Stimulated activated CD4-positive, alpha-beta T cell treated with anti-CD3 and anti-CD28 coated beads, TNF-alpha, amount 100 ng/mL, for 4 hours (primary cell): ENCODE measurements at places on chromosomes 3 and 15.

- DNase-seq = no peak
These were observed 419.7 kb downstream of the ZNF385D start for GRCh38 chr3:21331321-21331720.

DNA sequence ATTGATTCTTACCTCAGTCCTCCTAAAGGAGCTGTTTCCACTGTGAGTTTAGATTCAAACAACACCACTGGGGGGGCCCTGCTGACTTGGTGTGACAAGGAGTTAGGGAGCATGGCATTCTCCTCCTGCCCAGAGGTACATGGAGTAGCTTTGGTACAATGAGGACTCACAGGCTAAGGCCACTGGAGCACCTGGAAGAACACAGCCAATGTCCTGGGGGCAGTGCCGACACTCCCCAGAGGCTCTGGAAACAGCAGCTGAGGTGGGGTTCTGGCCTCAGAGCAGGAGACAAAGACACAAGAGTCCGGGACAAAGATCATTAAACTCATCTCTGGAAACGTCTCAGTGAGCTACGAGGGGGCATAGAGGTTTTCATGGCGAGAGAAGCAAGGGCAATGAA lies 69.7 kb upstream of the POMGNT2 start:
- DNase-seq = no peak

GRCh38 chr3:4724051-4724629 lies 231.0 kb downstream of the ITPR1 start:
- no peak for DNase-seq

DNA sequence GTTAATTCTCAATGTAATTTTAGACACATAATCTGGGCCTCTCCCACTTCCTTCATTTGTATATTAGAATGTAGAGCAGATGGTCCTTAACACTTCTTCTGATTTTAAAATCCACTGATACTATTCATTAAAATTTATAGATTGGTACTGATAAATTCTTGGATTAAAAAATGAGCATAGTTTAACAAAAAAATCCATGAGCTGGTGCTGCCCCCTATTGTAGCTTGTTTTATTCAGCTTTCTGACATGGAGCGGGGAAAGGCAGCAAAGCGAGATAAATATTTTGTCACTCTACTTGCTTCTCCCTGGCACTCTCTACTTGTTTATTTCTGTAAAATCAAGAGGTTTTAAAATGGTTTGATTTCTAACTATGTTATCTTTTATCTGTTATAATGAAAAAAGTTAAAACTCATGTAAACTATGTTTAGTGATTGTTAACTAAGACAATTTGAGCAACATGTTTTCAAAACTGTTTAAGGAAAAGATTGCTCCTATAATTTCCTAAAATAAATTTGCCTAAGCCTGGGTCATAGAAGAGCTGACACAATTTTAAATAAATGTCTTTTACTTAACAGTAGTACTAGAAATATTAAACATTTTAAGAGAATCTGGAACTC lies 26.5 kb upstream of the PLOD2 start:
- no peak for DNase-seq

DNA sequence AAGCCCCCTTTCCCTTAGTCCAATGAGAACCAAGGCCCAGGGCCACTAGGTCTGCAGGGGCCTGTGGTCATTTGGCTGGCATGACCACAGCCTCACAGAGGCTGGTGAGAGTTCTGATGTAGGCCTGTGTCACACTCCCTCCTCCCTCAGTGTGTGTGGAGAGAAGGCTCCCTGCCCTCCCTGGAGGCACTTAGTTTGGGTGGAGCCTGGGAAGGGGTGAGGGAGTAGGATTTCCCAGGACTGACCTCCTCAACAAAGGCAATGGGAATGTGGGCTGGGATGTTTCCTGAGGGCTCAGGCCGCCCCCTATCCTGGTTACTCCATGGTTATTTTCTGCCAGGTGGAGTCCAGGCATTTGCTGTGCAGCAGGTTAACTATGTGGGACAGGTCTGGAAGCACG lies 7.6 kb downstream of the TEX264 start:
- DNase-seq = no peak

DNA sequence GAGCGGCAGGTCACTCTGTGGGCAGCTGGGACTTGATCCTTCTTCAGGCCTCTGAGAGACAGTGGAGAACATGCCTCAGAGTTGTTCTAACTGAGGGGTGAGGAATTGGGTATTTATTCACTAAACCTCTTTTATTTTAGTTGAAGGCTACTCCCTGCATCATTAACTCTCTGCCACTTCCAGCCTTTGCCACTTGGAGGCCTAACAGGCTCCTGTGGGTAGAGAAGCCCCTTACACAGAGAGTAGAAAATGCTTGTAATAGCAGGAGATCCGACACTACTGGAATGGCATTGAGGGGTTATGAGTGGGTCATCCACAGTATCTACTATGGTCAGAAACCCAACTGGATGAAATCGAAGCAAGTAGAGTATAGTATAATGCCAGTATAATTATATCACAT lies 81.7 kb downstream of the RYR3 start:
- DNase-seq = no peak

DNA sequence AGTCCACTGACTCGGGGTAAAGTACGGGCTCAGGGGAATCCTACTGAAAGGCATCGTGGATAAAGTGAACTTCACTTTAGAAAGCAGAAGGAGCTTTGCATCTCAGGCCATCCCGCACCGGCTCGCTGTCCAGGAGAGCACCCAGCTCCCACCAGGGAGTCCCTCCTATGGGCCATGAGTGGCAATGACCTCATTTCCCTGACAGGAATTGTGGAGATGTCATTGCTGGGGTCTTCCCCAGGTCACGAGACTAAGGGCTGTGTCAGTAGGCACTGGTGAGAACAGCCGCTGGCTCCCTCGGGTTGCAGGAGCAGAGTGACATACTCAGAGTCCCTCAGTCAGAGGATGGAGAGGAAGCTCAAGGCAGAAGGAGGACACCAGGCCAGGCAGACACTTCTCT lies 97.3 kb downstream of the XXYLT1 start:
- no peak for DNase-seq

- no peak for DNase-seq
These were observed 10.6 kb downstream of the RBMS3 start for GRCh38 chr3:29291260-29291981.

GRCh38 chr3:187223799-187224198 lies 26.5 kb downstream of the RTP1 start:
- no peak for DNase-seq

- no peak for DNase-seq
These were observed 593.9 kb downstream of the PYDC2 start for GRCh38 chr3:192054881-192055280.

GRCh38 chr15:55240125-55240760 lies 43.5 kb upstream of the RSL24D1 start:
- DNase-seq = no peak

GRCh38 chr3:50173685-50174516 lies 17.5 kb upstream of the GNAT1 start:
- DNase-seq = no peak

GRCh38 chr3:161576311-161576710 lies 79.7 kb downstream of the OTOL1 start:
- DNase-seq = no peak

GRCh38 chr3:51083490-51083889 lies 301.6 kb upstream of the MANF start:
- DNase-seq = no peak

GRCh38 chr3:50138266-50139200 lies 16.6 kb upstream of the SEMA3F start:
- no peak for DNase-seq

- no peak for DNase-seq
These were observed 355.0 kb upstream of the CFAP20DC start for GRCh38 chr3:59404851-59405250.

- no peak for DNase-seq
These were observed 90.0 kb downstream of the FBLN2 start for GRCh38 chr3:13638927-13639326.

- DNase-seq = no peak
These were observed 521.8 kb upstream of the CNTN3 start for GRCh38 chr3:75136100-75136897.

- DNase-seq = no peak
These were observed 103.0 kb downstream of the MYLK start for GRCh38 chr3:123781138-123781537.

- no peak for DNase-seq
These were observed 78.5 kb upstream of the ROBO1 start for GRCh38 chr3:79846148-79846933.

GRCh38 chr15:44536302-44536961 lies 515 bp upstream of the EIF3J start:
- no peak for DNase-seq

GRCh38 chr3:119585208-119585607 lies 5.9 kb downstream of the ADPRH start:
- DNase-seq = no peak

DNA sequence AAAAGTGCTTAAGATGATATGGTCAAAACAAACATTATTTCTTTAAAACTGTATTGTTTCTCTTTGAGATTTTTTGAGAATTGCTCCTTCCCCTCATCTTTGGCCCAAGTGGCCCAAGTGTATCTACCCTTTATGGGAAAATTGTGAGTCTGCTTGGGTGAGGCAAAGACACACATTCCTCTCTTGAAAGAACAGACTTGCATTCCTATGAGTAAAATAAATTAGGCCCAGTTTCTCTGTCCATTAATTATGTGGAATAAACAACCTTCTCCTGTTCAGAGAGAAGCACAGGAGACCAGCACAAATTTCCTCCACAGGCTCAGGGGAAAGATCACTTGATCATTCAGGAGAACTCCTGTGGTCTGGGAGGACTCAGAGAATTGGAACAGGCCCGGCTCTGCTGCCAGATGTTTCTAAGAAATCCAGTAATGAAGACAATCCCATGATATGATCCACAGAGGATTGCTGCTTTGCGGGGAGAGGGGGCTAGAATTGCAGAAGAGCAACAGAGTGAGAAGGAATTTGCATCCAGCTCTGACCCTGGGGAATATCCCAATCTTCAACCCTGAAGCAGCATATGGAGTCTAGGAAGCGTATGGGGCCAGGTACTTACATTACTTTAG lies 53.8 kb upstream of the BOC start:
- DNase-seq = no peak

DNA sequence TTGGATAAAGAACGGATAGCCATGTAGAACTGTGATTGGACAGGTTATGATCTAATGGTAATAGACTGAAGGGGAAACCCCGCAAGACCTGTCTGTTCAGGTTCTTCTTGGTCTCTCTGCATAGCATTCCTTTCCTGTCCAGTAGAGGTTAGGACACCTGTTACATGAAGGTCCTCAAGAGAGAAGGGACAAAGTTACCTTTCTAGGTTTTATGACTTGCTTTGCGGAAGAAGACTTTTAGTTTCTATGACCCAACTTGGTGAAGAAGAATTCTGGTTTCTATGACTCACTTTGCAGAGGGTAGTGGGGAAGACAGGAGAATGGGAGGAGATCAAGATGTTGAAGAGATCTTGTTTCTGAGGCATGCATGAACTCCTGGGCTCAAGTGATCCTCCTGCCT lies 97.9 kb upstream of the C3orf80 start:
- DNase-seq = no peak

GRCh38 chr3:179179979-179180759 lies 32.0 kb downstream of the PIK3CA start:
- DNase-seq = no peak

- DNase-seq = no peak
These were observed 18.5 kb upstream of the VPS39 start for GRCh38 chr15:42226648-42227047.

GRCh38 chr3:16834753-16835152 lies 50.0 kb upstream of the PLCL2 start:
- DNase-seq = no peak

- no peak for DNase-seq
These were observed 7.6 kb downstream of the CHSY1 start for GRCh38 chr15:101244036-101244781.
